ENCODE measurements at places on chromosomes 12 and 14.

DNA sequence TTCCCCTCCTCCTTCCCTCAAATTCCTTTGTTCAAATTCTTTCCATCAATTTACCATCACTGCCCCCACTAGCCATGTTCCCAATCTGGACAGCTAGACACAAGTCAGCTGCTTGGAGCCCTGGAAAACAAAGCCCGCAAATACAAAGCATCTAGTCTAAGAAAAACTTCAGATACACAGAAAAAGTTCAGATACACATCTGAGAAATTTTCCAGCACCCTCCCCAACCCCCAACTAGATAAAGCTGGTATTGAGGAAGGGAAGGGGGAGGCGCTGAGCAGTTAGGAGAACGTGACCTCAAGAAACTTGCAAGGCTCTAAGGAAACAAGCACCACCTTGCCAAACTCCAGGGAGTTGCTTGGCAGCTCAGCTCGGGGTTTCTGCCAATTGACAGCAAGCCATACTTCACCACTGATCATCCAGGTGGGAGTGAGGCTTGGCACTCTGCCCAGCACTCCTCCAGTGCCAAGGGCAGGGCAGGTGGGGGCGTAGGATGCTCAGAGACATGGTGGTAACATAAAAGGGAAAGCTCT lies 5.1 kb upstream of the CNIH1 start:
- no peaks in the 10 kb centered on the region for H3K4me1 ChIP-seq
- no peak for DNase-seq
- no peaks in the 10 kb centered on the region for H3K27me3 ChIP-seq
- H3K27ac ChIP-seq, result no peak overlapping the region
- no peaks in the 10 kb centered on the region for H3K36me3 ChIP-seq

DNA sequence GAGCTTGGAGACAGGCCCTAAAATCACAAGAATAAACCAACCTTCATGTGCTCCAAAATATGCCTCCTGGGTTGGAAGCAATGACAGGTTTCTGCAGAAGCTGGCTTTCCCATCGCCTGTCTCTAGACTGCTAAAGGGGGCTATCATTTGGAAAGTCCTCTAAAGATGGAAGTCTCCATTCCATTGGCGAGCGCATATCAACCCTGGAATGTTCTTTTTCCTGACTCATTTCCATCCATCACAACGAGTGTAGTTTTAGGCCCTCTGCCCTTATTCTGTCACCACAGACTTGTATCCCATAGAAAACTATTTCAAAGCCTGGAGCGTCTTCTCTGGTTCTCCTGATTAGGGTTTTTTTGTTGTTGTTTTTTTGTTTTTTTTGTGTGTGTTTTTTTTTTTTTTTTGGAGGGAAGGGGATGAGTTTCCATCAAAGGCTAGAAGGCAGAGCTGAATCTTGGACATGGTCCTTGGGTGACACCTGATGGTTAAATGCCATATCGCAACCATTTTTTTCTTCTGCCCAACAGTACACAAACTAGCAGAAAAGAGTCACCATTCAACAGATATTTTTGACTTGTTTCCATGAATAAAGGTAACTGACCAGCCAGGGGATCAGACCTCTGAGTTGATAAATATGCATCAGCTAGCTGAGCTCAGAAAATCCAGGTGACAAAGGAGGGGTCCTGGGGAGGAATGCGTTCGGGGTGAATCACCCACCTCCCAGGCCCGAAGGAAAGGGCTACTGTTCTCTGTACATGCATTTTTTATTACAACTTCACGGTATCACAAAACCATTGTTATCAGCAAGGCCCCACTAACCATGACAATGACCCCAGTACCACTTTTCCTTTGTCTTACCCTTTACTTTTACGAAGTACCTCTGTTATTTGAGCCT lies 40.5 kb downstream of the KCNA5 start:
- H3K27me3 ChIP-seq, result no peaks in the 10 kb centered on the region
- no peak overlapping the region for H3K27ac ChIP-seq
- no peaks in the 10 kb centered on the region for H3K4me1 ChIP-seq
- no peak for DNase-seq

DNA sequence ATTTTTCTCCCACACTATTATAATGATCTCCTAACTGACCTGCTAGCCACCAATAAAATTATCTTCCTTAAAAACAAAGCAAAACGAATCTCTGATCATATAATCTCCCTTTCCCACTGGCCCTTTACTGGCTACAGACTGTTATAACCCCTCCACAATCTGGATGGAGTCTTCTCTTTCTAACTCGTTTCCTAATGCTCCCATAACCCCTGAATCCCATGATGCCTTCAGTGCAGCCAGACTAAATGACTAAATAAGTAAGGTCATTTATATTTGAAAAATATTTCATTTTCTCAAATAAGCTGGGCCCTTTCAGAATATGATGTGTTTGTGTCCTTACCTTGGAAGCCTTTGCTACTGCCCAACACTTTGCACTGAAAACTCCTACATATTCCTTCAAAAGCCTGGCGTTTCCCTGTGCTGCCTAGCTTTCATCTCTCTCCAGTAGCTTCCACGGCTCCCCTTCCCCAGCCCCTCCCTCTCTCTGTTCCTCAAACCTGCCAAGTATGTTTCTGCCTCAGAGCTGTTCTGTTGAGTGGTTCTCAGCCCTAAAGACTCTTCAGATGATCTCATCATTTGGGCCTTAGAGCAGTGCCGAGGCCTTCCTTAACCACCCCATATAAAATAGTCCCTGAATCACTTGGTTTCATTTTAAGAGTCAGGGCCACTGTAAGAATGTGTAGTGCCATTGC lies 91.7 kb downstream of the MYRFL start:
- H3K4me1 ChIP-seq, result no peaks in the 10 kb centered on the region
- H3K27me3 ChIP-seq, result no peaks in the 10 kb centered on the region
- no peak overlapping the region for H3K4me3 ChIP-seq
- DNase-seq, result no peak
- no peak overlapping the region for H3K27ac ChIP-seq

DNA sequence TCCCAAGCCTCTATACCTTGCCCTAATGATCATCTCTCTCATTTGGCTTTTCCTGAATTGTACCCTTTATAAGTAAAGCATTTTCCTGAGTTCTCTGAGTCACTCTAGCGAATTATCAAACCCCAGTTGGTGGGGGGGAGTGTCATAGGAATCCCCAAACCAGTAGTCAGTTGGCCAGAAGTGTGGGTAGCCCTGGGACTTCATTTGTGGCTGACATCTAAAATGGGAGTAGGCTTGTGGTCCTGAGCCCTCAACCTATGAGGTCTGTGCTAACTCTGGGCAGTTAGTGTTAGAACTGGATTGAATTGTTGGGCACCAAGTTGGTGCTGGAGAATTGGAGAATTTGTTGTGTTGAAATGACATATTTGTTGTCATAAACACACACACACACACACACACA lies 91.3 kb downstream of the BBS10 start:
- no peak overlapping the region for H3K27ac ChIP-seq
- no peak overlapping the region for H3K4me3 ChIP-seq

- no peaks in the 10 kb centered on the region for H3K27me3 ChIP-seq
- H3K4me1 ChIP-seq, result no peaks in the 10 kb centered on the region
- DNase-seq, result no peak
- no peak overlapping the region for H3K27ac ChIP-seq
- no peaks in the 10 kb centered on the region for H3K36me3 ChIP-seq
- no peak overlapping the region for H3K4me3 ChIP-seq
These were observed 161.2 kb downstream of the DAD1 start for GRCh38 chr14:22427771-22428231.

DNA sequence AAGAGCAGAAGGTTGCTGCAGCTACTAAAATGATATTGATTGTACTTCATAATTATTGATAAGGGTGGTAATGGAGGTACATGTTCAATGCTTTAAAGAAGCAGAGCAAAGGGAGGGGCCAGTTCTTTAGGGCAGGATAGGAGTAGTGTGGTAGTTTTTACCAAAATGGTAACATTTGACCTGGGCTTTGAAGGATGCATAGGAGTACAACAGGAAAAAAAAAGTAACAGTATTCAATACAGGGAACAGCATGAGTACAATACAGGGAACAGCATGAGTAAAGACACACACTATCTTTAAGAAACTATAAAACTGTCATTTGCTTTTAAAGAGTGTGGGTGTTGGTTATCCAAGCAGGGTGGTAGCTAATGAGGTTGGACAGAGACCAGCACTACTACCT lies 215.0 kb upstream of the CRY1 start:
- H3K27me3 ChIP-seq, result no peaks in the 10 kb centered on the region
- H3K36me3 ChIP-seq, result no peaks in the 10 kb centered on the region

DNA sequence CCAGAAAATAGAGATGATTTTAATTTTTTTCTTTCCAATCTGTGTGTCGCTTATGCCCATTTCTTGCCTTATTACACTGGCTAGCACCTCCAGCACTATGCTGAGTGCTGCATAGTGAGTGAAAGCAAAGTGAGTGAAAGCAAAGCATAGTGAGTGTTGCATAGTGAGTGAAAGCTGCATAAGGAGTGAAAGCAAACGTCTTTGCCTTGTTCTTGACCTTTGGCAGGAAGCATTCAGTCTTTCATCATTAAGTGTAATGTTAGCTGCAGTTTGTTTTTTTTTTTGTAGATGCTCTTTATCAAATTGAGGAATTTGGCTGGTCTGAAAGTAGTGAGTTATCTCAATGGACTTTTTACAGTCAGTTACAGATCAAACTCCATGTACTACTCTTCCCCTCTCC lies 6.9 kb upstream of the CORO1C start:
- no peaks in the 10 kb centered on the region for H3K4me1 ChIP-seq
- no peak for DNase-seq

GRCh38 chr14:79383475-79383874 lies 827.8 kb downstream of the DIO2 start:
- no peak overlapping the region for H3K27ac ChIP-seq
- H3K36me3 ChIP-seq, result no peaks in the 10 kb centered on the region
- H3K4me1 ChIP-seq, result no peaks in the 10 kb centered on the region
- no peaks in the 10 kb centered on the region for H3K27me3 ChIP-seq
- no peak for DNase-seq

All from H9 (cell line).